NCI-H748 treated with DMSO at 0.1 percent for 48 hours (cell line): ENCODE measurements at places on chromosomes 12 and 14.

- DNase-seq = no peak
Measured at GRCh38 chr12:124829008-124829707, 34.5 kb downstream of the SCARB1 start.

- no peak for DNase-seq
Measured at GRCh38 chr14:51023964-51024363, 70.9 kb downstream of the TRIM9 start.

DNA sequence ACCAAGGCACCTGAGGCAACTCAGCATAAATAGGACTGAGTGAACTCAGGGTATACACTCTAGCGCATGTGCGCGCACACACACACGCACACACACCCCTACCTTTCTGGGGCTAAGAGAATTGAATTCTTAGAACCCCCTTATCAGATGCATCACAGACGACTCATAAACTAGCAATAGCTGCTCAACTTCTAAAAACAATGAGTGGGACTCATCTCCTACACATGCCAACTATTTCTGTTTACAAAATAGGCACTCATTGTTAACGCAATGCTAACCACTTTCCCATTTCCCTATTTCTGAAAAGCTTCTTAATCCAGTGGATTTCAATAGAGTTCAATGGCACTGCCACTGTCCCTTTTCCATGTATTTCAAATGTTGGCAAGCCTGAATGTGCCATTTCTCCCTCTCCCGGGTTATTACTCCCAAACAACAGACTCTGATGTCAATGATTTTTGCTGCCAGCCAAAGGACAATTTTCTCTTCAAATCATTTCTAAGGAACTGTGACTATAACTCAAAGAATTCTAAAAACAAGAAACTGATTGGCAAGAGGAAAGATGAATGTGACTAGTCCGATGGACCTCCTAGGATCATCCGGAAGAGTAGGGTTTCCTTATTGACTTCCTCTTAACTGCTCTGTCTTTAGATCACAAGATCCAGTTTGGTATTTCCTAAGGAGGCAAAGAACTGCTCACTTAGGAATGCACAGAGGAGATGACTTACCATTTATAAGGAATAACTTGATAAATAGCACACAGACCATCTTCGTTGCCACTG lies 48.8 kb downstream of the SLC38A1 start:
- no peak for DNase-seq

DNA sequence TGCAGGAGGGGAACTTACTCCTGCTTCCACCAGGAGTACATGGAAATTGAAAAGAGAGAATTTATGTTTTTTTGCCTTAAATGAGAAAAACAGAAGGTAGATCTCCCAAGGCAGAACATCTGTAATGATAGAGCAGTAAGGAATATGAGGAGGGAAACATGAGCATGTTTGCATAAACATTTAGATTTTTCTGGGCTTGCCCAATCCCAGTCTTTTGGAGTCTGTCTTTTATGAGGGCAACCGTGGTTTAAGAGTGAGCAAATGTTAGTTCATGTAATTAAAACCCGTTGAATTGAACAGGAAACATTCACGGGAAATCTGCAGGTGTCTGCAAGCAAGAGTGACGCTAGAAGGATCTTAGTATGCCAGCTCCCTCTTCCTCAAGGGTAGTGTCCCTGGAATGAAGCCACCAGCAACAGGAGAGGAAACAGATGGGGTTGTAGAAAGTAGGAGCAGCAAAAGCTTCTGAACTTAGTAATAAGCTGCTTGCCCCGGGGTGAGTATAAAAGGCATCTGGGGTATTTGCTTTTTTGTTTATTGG lies 79.3 kb downstream of the ARF6 start:
- DNase-seq = peak; percentile 56

GRCh38 chr12:130484221-130484620 lies 146.5 kb downstream of the PIWIL1 start:
- no peak for DNase-seq

DNA sequence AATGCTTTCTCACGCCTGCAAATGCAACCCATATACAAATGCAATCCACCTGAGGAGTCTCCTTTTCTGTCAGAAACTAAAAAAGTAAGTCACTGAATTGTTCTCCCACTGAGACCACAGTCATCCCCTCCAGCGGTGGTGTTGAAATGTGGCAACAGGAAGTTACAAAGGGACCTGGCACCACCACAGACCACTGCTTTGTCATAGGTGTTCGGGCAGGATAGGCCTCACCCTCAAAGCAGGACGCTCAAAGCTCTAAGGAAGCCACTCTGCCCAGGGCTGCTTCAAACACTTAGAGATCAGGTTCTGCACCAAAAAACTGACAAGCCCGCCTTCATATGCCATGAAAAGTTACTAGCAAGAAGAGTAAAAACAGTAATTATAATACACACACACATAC lies 11.3 kb downstream of the PHLDA1 start:
- DNase-seq = no peak

DNA sequence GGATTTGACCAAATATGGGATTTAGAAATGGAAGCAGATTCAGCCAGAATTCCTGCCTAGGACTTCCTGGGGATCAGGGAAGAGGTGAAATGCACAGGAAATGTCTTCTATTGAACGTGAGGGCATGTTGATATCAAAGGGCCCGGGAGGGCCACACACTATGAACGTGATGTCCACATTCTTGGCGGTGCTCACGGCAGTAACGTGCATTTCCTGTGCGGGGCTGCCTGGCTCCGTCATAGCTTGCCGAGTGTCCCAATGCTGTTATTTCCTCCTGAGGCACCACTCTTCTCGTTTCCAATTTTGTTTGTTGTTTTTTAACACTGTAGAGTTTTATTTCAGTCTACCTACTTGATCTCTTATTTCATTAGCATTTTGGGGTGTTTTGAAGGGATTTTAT lies 67.3 kb downstream of the ZNF664 start:
- no peak for DNase-seq

- DNase-seq = no peak
Measured at GRCh38 chr14:74148705-74149104, 63.9 kb downstream of the LIN52 start.

DNA sequence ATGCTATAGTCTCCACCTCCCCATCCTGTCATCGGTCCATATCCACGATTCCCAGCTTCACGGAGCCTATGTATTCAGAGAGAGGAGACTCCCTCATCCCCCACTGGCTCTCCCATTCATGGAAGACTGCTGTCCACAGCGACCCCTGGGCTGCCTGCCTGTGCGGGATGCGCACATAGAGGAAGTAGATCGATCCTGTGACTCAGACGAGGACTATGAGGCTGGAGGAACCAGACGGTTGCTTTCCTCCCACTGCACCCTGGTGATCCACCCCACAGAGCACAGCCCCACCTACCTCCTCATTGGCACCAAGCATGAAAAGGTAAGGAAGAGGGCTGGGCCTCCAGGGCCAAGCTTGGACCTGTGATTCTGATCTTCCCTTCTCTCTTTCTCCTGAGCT lies 24.4 kb downstream of the PIGH start:
- DNase-seq = no peak

- DNase-seq = peak; percentile 45
Measured at GRCh38 chr14:99549684-99550083, 54.3 kb downstream of the CCDC85C start.

DNA sequence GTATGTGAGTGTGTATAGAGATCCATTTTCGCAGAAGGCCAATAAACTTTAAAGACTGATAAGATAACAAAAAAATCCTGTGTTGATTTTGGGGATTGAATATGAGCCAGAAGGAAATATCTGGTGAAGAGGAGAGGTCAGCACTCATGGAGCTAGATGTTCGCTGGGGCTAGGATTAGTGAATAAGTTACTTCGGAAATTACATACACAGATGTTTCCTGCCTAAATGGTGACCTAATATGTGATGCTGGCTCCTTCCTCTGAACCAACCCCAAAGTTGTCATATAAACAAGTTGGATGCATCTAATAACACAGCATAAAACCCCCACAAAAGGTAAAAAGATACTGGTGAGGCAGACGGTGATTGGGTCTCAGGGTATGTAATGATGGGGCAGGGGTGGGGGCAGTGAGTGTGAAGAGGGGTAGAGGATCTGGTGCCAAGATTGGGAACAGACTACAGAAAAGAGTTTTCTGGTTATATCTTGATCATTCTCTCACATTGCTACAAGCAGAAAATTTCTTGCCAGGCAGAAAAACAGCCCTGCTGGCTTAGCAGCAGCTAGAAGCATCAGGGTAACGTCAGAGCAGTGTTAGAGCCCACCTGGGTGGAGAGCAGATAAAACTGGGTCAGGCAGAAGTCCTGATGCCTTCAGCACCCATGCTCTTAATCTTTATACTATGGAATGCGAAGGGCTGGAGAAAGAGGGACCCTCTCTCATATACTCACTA lies 140.4 kb upstream of the GZMB start:
- no peak for DNase-seq

DNA sequence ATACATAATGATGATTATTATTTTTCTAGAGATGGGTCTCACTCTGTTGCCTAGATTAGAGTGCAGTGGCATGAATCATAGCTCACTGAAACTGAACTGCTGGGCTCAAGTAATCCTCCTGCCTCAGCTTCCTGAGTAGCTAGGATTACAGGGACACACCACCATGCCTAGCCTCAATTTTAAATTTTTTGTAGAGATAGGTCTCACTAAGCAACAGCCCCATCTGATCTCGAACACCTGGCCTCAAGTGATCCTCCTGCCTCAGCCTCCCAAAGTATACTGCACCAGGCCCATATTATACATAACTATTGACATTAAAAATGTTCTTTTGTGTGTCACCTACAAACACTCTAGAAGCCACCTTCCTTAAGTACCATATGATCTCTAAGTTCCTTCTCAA lies 3.4 kb downstream of the TXNRD1 start:
- DNase-seq = no peak

GRCh38 chr14:68550338-68550715 lies 242.5 kb downstream of the ZFP36L1 start:
- no peak for DNase-seq

GRCh38 chr12:96986883-96987523 lies 79.9 kb downstream of the NEDD1 start:
- peak; percentile 75 for DNase-seq

- peak; percentile 78 for DNase-seq
Measured at GRCh38 chr12:104288635-104289274, 14.8 kb upstream of the EID3 start.

GRCh38 chr12:21336656-21337055 lies 1.9 kb upstream of the SLCO1A2 start:
- DNase-seq = no peak

GRCh38 chr12:19410211-19410610 lies 29.1 kb upstream of the AEBP2 start:
- DNase-seq = peak; percentile 12

GRCh38 chr14:101118233-101118632 lies 214.7 kb upstream of the RTL1 start:
- DNase-seq = no peak

DNA sequence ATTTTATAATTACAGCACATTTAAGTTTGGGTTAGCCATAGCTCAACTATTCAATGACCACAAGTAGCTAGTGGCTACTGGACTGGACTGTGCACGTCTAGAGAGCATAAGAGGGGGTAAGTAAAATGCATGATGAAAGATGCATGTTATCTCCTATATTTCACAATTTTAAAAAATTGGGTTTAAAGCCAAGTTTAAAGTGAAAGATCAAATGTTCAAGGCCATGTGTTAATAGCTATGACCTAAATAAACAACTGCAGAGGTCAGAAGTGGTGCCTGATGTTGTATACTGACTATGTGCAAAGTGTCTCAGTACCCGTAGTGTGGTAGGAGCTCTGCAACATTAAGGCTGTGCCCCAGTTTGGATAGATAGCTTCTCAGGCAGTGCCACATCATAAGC lies 48.2 kb downstream of the BMP4 start:
- DNase-seq = no peak

- DNase-seq = no peak
Measured at GRCh38 chr12:104064842-104065427, 604 bp downstream of the HCFC2 start.

DNA sequence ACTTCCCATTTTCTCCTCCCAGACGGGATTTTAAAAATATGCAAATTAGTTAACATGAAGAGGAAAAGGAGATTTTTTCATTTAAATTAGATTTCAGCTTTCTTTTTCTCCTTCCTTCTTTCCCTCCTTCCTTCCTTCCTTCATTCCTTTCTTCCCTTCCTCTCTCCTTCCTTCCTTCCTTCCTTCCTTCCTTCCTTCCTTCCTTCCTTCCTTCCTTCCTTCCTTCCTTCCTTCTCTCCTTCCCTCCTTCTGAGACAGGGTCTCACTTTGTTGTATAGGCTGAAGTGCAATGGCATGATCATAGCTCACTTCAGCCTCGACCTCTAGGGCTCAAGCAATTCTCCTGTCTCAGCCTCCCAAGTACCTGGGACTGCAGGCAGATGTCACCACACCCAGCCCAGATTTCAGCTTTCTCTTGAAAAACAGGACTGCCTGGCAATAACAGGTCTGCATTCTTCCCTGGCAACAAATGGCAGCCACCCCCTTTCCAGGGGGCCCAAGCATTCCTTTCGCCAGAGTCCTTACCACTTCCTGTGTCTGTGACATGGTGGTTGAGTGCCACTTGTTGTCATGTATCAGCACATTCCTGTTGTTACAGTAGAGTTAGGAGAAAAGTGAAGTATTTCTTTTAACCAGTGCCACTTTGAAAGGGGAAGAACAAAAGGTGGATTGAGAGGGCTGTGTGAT lies 119.1 kb downstream of the PTPN11 start:
- no peak for DNase-seq

DNA sequence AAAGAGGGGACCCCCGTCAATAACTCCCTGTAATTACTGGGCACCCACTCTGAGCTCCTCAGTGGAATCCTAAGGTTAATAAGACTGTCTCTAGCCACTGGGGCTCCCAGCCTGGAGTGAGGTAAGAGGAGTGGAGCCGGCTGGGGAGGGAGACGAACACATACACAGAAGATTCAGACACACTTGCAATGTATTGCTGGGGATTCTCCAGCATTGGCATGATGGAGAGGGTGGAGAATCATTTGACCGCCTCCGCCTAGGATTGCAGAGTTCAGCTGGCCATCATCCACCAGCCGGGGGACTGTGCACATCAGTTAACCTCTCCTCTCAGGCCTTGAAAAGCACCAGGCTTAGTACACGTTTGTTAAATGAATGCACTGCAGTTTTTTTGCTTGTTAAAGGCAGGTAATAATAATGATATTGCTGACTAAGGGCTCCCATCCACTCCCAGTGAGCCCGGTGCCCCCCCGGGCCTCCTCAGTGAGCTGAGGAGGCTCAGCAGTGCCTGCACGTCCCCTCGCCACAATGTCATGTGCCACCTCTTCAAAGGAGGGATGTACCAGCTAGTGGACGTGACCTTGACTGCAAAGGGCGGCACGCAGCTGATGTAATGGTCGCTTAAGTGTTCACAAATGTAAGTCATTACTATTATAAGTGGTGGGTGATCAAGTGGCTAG lies 20.3 kb upstream of the FAIM2 start:
- DNase-seq = no peak

DNA sequence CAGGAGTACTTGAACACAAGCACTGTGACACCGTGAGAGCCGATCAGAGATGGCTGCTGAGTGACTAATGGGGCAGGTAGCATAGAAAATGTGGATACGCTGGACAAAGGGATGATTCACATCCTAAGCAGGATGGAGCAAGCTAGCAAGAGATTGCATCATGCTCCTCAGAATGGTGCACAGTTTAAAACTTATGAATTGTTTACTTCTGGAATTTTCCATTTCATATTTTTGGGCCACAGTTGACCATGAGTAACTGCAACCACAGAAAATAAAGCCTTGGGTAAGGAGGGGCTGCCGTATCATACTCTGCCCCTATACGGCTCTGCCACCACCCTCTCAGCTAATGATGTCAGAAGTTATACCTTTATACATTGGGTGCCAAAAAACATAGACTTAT lies 23.3 kb upstream of the MARK3 start:
- no peak for DNase-seq

- DNase-seq = no peak
Measured at GRCh38 chr14:81348061-81348460, 52.1 kb downstream of the STON2 start.
